ENCODE measurements at places on chromosomes 7 and 10. TPM values are rescaled to one million over a fixed set of nuclear protein-coding genes. Genes with fewer than 3 reads are reported as not detected.

- DNase-seq, result no peak
These were observed 631.3 kb upstream of the LRRTM3 start for GRCh38 chr10:66294538-66294937.

- no peak for DNase-seq
These were observed 248.2 kb downstream of the TCERG1L start for GRCh38 chr10:131063311-131063710.

- DNase-seq, result peak; percentile 15
These were observed 874 bp downstream of the BAIAP2L1 start for GRCh38 chr7:98399890-98400541.

- no peak for DNase-seq
These were observed 184.3 kb upstream of the ITGB1 start for GRCh38 chr10:33142295-33142694.

DNA sequence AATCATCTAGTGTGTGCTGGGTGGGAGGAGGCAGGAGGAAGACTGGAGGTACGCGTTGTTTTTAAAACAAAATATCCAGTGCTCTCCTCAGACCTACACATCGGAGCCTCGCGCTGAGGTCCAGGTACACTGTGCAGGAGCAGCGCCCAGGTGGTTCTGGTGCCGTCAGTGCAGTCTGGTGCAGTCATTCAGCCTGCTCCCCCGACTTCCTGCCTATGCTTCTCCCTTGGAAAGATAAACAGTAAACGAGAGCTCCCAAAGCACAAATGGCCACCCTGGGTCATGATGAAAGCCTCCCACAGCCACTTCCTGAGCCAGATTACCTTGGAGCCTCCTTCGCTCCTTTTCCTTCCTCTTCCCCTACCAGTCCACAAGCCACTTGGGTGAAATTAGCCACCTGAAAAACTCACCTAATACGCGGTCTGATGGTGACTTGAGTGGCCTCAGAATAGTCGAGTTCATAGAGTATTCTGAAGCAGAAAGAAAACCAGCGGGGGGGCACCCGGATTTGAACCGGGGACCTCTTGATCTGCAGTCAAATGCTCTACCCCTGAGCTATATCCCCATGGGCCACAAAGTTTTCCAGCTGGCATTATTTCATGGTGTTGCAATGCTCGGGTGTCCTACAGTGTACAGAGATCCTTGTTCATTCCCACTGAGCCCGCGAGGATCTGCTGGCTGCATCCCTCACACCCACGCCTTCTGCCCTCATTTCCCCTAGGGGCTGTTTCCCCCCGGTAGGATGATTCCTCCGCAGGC is 82.5 kb downstream of the ZNF467 start:
- DNase-seq, result no peak

DNA sequence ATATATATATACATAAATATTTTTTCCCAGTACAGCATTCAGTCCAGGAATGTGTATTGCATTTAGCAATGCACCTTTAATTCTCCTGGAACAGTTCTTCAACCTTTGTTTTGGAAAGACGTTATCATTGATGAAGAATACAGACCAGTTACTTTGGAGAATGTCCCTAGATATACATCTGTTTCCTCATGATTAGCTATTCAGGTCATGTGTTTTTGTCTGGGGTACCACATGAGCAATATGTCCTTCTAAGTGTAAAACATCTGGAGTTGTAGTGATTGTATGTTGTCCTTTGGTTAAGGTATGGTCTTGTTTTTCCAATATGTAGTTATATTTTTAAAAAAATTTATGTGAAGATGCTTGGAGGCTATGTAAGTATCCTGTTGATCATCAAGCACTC is 10.2 kb downstream of the BZW2 start:
- no peak for DNase-seq

- DNase-seq, result no peak
These were observed 19.0 kb downstream of the SRI start for GRCh38 chr7:88200789-88201188.

- no peak for DNase-seq
These were observed 204.7 kb downstream of the ADRA2A start for GRCh38 chr10:111281516-111281915.

DNA sequence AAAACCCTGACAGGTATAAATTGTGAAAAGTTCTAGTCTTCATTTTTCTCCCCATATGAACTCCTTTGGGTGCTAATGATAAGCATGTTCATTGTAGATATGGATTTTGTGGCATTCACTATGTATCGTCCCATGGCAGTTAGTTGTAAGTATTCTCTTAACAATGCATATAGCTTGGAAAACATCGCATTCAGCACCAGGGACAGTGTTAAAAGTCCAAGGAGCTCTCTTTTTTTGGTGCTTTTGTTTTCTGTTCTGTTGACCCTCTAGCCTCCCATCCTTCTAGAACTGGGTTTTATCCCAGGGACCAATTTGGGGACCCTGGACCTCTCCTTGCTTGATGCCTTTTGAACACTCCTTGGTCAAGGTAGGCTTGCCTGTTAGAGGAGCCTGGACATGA is 37.7 kb downstream of the INSYN2A start:
- DNase-seq, result no peak

DNA sequence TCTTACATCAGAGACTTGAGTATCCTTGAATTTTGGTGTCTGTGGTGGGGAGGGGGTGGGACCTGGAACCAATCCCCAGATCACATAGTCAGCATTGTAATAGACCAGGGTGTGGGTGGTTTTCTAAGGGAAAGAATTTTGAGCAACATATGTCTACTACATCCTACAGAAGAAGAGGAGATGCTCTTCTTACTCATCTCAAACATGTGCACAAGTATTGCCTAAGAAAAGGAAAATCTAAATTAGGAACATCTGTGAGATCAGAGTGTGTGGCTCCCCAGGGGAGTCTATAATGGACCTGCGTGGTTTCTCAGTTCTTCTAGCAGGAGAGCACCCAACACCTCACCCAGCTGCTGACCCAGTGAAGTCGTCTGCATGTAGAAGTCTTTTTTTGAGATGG is 148.8 kb downstream of the CCDC3 start:
- DNase-seq, result no peak

- DNase-seq, result no peak
These were observed 4.1 kb upstream of the TMEM243 start for GRCh38 chr7:87223666-87224065.

DNA sequence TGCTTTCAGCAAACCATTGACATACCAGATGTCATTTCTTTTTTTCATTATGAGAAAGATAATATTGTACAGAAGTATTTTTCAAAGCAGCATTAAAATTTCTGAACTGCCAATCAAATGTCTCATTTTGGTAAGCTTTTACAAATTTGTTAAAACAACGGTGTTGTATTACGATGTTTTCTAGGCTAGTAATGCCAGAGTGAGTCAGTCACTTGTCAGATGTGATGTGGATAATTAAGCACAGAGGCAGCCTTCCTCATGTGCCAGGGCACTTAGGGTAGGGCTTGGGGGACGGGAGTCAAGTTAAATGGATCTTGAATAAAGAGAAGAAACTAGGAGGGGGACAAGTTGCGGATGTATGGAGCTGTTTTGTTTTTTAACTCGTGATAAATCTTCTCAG is 10.1 kb downstream of the PSTK start:
- DNase-seq, result no peak

- no peak for DNase-seq
These were observed 3.5 kb downstream of the CTBP2 start for GRCh38 chr10:125156739-125157480.

DNA sequence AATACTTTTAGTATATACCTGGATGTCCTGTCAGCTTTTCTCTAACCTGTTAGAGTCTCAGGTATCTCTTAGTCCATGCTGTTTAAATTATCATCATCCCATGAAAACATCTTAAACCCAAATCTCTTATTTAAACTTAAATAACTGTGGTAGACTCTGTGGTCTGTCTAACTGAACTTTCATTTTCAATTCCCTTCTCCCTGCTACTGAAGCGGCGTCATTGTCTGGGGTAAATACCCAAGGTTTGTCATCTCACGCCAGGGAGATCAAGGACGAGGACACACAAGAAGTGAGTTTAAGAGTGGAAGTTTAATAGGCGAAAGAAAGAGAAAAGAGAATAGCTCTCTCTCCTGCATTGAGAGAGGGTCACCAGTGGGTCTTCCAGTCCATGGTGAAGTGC is 804.4 kb upstream of the CELF2 start:
- no peak for DNase-seq

DNA sequence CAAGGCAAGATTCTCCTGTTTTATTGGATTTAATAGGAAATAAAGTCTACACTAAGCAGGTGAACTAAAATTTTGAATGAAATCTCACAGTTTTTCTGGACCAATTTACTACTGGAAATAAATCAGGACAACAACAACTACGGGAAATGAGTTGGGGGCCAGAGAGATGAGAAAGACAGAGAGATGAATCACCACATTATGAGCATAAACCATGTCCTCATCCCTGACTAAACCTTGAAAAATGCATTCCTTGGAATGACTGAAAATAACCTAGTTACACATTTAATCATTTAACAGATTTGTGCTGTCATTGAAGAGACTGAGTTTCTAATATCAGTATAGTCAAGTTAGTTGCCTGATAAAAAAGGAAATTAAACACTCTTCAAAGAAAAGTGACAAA is 608.4 kb upstream of the KCND2 start:
- no peak for DNase-seq

DNA sequence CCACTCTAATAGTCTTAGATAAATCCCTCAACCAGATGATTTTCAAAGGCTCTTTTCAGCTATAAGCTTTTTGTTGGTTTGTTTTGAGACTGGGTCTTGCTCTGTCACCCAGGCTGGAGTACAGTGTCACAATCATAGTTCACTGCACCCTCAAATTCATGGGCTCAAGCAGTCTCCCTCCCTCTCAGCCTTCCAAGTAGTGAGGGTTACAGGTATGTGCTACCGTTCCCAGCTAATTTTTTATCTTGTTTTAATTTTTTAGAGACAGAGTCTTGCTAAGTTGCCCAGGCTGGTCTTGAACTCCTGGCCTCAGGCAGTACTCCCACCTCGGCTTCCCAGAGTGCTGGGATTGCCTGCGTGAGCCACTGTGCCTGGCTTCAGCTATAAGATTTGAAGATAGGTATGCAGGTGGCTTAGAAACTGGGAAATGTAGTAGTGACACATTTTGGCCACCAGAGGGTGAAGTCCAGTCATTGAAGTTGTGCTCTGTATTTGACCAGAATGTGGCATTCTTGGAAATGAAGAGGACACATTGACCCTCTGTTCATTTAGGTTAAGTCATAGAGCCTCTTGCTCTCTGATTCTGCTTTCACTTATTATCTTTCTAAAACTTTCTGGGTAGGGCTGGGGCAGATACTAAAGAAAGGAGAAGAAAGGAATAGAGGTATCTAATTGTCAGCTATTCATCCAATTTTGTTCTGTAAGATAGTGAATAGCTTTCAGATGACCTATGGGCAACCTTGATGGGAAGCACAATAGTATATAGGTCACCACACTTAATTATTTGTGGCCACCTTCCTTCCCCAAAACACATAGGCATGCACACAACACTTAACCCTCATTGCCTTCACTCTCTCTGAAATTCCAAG is 36.0 kb downstream of the R3HCC1L start:
- DNase-seq, result peak; percentile 31

Gene PALD1
- 10.6 TPM for polyA plus RNA-seq

Gene SUN3
- polyA plus RNA-seq, result 0.11 TPM

Gene UBTD1
- 8.8 TPM for polyA plus RNA-seq

Gene TMEM213
- polyA plus RNA-seq, result 48.0 TPM

Gene NODAL
- polyA plus RNA-seq, result 0.33 TPM

Gene PON1
- 0.55 TPM for polyA plus RNA-seq

Gene SLC18A3
- polyA plus RNA-seq, result not detected

Gene GATA3
- polyA plus RNA-seq, result 76.3 TPM

Gene SBDS
- 137 TPM for polyA plus RNA-seq

Gene OR6B1
- not detected for polyA plus RNA-seq

Gene DPYSL4
- polyA plus RNA-seq, result 12.8 TPM

Data from right renal cortex interstitium (tissue), 3 donors.